ENCODE measurements at places on chromosomes 7 and 10. TPM values are rescaled to one million over a fixed set of nuclear protein-coding genes. Genes with fewer than 3 reads are reported as not detected.
A peak's percentile ranks its signal among the peaks of the same experiment; 100 is the strongest.

The KIAA1549 gene
- 17.6 TPM for total RNA-seq

GRCh38 chr7:142880876-142881505 lies 4.6 kb downstream of the TRPV6 start:
- peak; percentile 23 for DNase-seq

The PNLIPRP1 gene
- not detected for total RNA-seq

- no peak for DNase-seq
These were observed 448.1 kb downstream of the GRM8 start for GRCh38 chr7:126804604-126805003.

The TRUB1 gene
- 22.2 TPM for total RNA-seq

The NPFFR1 gene
- total RNA-seq, result 0.06 TPM

DNA sequence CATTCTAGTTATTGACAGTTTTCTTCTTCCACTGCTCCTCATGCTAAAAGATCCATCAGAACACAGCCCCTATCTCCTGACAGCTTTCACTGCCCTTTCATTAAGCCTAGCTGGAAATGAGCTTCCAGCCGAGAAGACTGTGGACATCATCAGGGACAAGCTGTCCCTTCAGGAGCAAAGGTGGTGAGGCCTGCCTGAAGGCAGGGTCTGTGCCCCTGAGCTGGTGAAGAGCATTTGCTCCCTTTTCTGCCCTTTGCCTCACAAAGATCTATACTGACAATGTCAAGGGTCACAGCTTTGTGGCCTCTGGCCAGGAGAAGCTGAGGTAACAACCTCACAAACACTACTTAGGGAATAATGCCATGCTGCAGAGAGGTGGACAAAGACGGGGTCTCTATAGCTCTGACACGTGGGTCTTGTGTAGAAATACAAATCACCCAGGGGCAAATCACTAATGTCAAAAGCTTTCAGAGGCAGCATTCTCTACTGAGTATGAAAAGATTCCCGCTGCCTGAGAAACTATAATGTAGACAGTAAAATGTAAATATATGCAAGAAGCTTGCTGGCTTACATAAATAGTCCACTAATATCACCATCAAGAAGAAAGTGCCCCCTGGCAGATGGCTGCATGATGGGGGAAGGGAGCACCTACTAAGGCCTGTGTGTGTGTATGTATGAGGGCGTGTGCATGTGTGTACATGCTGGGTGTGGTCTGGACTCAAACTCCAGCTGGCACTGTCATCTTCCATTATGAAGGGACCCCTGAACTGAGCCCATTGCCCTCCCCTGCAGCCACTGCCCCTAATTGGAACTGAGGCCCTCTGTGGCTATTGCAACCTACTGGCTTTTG lies 55.8 kb downstream of the HBP1 start:
- DNase-seq, result no peak

All from H1 (cell line).